GM18507 (cell line): ENCODE measurements at places on chromosomes 5 and 9.

DNA sequence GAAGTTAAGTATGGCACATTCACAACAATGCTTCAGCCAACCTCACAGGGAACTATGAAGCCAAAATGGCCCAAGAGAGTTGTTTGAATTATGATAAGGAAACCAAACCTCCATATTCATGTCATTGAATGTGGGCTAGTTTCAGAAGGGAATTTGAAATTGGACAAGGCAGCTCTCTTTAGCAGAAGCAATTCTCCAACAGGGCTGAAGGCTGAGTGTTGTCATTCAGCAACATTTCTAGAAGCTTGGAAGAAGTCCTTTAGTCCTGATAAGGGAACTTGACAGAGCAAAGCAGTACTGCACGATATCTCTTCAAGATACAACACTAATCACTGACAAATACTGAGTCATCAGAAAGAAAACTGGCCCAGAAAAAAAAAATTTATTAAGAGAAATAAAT is 115.4 kb downstream of the SLC25A46 start:
- no peak for DNase-seq

DNA sequence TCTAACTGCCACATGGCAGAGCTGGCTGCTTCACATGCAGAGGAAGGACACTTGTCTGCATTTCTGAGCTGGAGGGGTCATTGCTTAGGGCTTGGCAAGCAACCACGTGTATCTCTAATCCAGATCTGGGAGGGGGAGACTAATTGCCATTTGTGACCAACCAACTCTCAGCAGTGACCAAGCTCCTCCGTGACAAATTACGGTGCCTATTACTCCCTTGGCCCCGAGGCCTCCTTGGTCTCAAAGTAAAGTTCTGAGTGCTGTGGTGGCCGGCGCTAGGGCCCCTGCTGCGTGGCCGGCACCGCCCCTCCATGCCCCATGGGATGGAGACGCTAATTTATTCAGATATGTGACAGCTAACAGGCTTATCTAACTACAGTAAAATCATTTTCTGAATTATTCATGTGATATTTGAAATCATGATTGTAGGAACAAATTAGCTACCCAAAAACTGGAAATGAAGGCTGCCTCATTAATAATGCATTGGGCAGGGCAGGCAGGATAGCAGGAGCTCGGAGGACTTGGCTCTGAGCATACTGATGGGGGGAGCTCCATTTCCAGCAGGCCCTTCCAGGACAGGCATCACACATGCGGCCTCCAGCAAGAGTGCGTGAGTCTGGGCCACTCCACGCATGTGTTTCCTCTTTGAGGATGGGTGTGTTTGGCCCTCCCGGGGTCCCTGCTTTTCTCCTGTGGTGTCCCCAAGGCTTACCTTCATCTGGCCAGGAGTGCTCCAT is 67.7 kb downstream of the C5orf15 start:
- no peak for DNase-seq

GRCh38 chr9:97500263-97500662 is 1.2 kb upstream of the TMOD1 start:
- DNase-seq: no peak

DNA sequence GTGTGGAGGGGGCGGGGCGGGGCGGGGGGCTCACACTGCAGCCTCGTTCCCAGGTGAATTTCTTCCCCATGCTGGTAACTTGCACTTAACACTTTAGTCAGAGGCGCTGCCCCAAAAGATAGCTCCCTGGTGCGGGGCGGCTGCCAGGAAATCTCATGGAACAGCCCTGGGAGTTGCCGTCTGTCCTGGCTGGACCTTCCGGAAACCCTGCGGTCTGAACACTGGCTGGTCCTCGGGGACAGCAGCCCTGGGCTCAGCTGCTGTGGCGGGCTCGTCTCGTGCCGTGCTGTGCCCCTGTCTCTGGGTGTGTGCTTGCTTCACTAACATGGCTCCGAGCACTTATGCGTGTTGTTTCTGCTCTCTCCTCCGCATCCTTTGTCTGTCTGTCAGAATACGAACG is 25.8 kb downstream of the PTGES2 start:
- DNase-seq: no peak

DNA sequence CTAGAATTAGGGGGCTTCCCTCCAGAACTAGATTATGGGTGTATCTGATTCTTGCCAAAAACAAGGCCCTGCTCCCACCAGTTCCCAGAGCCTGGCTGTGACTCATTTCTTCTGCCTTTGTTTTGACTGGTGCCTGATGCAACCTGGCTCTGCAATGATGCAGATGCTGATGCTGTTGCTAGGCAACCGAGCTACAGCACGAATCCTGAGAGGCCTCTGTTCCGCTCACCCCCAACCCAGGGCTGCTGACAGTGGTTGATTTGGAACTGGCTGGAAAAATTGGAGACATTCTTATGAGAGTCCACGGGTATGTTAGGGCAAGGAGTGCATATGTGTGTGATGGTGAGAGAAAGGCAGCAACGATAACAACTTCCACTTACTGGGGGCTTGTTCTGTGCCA is 100.3 kb downstream of the NSG2 start:
- no peak for DNase-seq

- DNase-seq: no peak
These were observed 39.3 kb downstream of the NTNG2 start for GRCh38 chr9:132201139-132201538.

GRCh38 chr5:32123058-32123805 is 50.9 kb downstream of the GOLPH3 start:
- DNase-seq: no peak

DNA sequence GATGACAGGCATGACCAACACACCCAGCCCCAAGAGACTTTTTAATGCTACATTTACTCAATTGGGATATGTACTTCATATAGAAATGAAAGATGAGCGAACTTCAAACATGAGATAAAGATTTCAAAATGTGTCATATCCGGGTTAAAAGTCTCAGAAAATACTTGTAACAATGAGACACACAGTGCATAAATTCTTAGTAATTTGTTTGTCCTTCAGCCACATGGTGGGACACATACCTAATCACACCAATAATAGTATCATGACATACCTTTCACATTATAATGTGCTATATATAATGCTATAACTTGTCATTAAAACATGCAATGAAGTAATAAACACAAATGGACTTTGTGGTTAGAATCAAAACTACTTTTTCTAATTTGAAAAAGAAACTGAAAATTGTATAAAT is 204.7 kb upstream of the RFX3 start:
- no peak for DNase-seq

DNA sequence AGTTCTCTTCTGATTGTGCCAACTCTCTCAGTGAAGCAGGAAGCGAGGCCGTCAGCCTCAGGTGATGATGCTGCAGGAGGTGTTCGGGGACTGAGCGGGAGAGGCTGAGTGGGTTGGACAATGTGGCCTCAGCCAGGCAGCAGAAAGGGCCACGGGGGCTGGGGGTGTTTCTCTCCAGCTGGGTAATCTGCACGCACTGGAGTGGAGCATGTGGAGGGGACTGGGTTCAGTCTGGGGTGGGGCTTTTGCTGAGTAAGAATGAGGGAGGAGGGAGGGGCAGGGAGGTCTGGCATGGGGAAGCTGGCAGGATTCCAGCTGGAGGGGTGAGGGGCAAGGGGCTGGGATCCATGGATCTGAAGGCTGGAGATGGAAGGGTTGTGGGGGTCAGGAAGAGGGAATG is 60.8 kb upstream of the PHYKPL start:
- no peak for DNase-seq

DNA sequence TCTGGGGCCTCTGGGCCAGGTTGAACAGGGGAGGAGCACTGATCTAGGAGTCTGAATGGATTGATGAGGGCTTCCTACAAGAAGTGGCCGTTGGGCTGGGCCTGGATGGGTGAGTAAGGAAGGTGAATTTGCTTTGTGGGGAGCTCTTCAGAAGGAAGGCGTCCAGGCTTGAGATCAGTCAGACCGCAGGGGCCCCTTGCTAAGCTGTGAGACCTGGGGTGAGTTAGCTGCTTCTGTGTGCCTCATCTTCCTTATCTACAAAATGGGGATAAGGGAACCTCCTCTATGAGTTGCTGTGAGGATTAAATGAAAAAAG is 1.1 kb upstream of the SYNPO start:
- DNase-seq: no peak

DNA sequence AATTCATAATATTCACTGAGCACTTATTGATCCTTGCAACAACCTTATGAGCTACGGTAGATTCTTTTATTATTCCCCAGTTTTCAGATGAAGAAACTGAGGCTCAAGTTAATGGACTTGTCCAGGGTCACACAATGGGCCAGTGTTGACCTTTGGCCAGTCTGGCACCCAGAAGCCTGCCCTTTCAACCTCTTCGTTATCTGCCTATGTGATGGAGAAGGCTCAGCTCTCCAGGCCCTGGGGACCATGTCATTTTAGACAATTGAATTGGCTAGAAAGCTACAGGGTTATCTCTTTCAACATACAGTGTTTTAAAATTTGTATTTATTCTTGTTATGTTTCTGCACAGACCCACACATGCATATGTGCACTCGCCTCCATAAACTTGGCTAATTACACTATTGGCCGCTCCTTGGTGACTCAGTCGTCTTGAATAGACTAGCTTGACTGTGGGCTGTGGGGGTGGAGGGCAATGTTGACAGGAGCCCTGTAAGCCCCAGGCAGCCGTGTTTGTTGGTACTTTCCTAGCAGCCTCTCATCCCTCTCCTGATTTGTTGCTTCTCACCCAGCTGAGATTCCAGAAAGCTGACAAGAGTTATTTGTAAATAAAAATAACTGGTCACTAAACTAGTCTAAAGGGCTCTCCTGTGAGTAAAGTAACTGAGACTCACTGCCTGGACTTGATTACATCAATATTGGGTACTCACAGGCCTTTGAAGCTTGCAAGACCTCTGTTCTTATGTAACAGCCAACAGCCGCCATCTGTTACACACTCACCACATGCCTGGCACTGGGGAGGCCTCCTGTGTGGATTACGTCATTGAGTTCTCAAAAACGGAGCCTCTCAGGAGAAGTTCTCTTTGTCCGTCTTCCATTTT is 8.5 kb upstream of the ANGPTL2 start:
- no peak for DNase-seq

GRCh38 chr5:115461506-115462290 is 82.9 kb downstream of the FEM1C start:
- no peak for DNase-seq

DNA sequence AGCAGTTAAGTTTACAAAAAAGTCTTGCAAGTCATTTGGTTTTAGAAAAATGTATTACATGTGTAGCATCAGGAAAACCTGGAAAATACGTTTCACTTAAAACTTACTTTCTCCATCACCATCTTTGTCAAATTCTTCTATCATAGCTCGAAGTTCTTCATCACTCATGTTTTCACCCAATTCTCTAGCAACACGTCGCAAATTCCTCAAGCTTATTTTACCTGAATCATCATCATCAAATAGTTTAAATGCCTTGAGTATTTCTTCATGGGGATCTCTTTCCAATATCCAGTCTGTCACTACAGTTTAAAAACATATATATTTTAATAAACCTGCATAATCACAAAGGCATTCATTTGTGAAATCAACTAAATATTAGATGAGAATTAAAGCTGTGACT is 10.3 kb downstream of the CETN3 start:
- no peak for DNase-seq

- DNase-seq: no peak
These were observed 152.9 kb upstream of the PHYKPL start for GRCh38 chr5:178385496-178385890.

DNA sequence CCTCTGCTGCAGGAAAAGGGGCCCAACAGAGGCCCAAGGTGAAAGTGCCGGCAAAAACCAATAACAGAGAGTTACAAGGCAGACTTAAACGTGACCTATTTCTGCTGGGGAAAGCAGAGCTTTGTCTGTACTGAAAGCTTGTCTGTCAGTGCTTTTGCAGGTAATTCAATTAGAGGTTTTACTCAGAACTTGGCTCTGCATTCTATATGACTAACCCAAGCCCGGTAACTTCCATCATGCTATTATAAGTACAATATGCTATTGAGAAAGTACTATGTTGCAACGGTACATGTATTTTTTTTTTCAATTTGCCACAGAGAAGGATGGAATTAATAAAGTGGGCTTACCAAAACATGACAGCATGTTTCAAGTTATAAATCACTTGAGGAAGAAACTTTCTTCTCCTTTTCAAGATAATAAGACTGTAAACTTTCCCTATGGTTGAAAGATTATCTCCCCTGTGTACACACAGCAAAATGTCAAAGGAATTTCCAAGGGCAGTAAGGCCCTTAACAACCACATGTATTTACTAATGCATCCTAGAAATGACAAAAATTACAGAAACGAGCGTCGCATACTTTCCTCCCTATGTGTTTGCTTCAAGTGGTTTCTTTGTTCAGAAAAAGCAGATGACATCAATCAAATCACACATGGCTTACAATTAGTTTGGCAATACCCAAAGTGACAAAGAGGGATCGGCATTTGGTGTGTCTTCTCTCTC is 282.4 kb downstream of the EFNA5 start:
- DNase-seq: no peak

DNA sequence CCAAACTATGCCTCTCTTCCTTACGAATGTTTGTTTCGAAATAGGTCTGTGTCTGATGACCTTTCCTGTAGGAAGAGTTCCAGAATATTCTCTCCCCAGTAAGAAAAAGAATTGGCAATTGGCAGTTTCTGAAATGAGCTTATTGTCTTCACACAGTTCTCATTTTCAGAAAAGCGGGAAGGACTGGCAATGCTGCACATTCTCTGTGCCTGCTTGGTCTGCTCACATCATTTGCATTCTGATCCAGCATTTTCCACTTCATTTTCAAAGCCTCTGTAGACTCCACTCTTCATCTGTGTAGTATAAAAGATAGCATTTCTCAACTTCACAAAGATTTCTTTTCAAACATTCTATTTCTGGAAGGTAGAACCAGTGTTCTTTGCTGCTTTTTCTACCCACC is 120.6 kb upstream of the CCDC112 start:
- DNase-seq: no peak

GRCh38 chr5:107476783-107477182 is 194.0 kb downstream of the EFNA5 start:
- DNase-seq: no peak

DNA sequence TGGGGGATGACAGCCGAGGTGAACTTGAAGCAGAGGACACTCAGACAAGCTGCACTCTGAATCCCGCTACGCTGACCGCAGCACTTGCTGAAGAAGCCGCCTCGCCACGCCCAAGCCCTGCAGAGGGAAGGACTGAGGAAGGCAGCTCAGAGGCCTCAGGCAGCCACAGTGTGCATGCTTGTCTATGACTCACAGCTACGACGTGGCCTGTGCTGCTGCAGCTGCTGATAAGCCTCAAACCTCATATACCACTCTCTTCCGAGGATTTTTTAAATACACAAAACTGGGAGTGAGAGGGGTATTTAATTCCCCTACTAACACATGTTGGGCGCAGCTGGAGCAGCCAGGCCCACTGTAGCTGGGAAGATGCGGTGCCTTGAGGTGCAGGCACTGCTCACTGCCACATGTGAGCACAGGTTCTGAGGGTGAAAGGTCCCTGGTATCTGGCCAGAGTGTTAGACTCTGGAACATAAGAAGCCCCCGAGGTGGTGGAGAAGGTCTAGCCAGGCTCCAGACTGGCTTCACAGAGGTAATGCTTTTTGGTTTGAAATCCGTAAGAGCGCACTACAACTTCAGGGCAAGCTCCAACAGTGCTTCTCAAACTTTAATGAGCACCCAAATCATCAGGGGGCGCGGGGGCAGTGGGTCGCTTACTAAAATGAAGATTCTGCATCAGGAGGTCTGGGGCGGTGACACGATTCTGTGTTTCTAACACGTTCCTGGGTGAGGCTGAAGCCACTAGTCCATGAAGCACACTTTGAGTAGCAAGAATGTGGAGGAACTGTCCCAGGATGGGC is 196.8 kb downstream of the AUH start:
- DNase-seq: no peak

GRCh38 chr5:154220625-154221024 is 30.1 kb downstream of the GALNT10 start:
- DNase-seq: no peak

- no peak for DNase-seq
These were observed 48.7 kb upstream of the CEMIP2 start for GRCh38 chr9:71816916-71817451.
